WTC11 (cell line): ENCODE measurements at places on chromosomes 1 and 21. TPM values are rescaled to one million over a fixed set of nuclear protein-coding genes. Genes with fewer than 3 reads are reported as not detected.

Gene TOE1
- 7.4 to 10.9 TPM (median 10.0 TPM) in 3 replicates for total RNA-seq

Gene WNT2B
- total RNA-seq, result 1.0 to 1.2 TPM (median 1.0 TPM) in 3 replicates

Gene RSPH1
- total RNA-seq, result 0.11 to 0.30 TPM (median 0.16 TPM) in 3 replicates

Gene S1PR1
- 3.2 to 3.4 TPM (median 3.2 TPM) in 3 replicates for total RNA-seq

Gene DLGAP3
- 8.2 to 11.3 TPM (median 9.7 TPM) in 3 replicates for total RNA-seq

Gene PLCH2
- total RNA-seq, result 0.05 to 0.18 TPM (median 0.17 TPM) in 3 replicates

Gene MYCL
- total RNA-seq, result 31.0 to 32.6 TPM (median 32.2 TPM) in 3 replicates

Gene OR10Z1
- total RNA-seq, result not detected in 3 replicates

Gene HPDL
- total RNA-seq, result 24.9 to 44.0 TPM (median 27.8 TPM) in 3 replicates

Gene SHE
- 0.73 to 1.1 TPM (median 0.79 TPM) in 3 replicates for total RNA-seq

Gene AMPD1
- not detected in 3 replicates for total RNA-seq

Gene FCGR3A
- total RNA-seq, result 0.11 to 0.32 TPM (median 0.11 TPM) in 3 replicates

Gene ZNF672
- total RNA-seq, result 34.1 to 37.9 TPM (median 34.6 TPM) in 3 replicates

Gene MFSD2A
- total RNA-seq, result 11.5 to 14.0 TPM (median 12.9 TPM) in 3 replicates

DNA sequence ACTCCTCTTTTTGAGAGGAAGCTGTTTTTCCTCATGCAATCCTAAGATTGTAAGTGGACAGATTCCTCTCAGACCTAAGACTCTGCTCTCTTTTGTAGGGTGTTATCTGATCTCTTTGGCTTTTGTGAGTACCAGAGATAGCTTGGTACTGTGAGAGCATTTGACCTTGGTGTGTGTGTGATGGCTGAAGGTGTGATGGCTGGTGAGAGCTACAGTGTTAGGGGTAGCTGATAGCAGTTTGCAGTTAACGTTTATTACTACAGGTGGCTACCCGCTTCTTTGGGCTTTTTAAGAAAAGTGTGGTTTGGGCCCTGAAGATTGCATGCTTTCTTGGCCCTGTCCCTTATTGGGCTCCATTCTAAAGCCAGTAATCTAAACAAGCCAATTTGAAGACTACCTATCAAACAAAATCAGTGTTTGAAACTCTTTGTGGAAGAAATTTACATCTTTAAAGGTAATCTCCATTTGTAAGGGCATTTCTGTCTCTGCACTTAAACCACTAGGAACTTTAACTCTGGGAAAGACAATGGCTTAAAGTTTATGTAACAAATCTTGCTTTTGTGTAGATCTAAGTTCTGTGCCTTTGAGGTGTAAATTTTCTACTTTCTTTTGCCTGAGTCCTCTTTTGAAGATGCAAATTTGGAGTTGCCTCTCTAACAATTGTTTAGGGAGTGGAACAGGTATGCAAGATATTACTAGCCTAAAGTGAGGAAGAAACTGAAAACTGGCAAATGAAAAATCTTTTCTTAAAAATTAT lies 85.3 kb upstream of the SERBP1 start:
- no peak for DNase-seq

DNA sequence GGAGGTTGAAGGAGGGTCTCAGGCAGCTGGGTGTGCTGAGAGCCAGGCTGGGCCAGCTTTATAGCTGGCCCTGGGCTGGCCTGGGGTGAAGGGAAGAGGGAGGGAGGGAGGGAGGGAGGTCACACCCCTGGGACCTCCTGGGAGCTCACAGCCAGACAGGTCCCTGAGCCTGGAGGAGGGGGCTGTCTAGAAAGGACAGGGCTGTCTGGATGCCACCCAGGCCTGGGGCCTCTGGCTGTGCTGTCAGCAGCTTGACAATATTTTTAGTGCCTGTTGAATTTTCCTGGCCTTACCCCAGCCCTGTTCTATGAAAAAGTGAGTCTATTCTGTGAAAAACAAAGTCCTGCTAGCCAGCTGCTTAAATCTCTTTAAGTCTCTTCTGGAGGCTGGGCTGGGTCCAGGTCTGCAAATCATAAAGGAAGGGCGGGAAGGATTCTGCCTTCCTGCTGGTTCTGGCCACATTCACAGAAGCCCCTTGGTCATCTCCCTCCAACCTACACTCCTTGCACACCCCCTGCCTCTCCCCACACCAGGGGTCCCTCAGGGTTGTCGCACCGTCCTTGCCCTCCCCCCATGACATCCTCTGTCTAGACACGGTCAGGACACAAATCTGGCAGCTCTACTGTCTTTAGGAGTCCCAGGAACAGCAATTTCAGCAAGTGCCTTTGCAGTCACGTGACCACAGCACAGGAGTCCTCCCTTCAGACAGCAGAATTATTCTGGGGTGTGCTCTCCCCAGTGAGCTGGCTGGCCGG lies at the start of gene LEFTY2:
TSS of gene LEFTY2 (minus strand) at position 34 of the 755 bp plus-strand sequence. CDS start 80 bp downstream, outside the sequence.
- DNase-seq, result no peak

- DNase-seq, result no peak
These were observed 257.2 kb downstream of the LRRC7 start for GRCh38 chr1:69824932-69825331.

DNA sequence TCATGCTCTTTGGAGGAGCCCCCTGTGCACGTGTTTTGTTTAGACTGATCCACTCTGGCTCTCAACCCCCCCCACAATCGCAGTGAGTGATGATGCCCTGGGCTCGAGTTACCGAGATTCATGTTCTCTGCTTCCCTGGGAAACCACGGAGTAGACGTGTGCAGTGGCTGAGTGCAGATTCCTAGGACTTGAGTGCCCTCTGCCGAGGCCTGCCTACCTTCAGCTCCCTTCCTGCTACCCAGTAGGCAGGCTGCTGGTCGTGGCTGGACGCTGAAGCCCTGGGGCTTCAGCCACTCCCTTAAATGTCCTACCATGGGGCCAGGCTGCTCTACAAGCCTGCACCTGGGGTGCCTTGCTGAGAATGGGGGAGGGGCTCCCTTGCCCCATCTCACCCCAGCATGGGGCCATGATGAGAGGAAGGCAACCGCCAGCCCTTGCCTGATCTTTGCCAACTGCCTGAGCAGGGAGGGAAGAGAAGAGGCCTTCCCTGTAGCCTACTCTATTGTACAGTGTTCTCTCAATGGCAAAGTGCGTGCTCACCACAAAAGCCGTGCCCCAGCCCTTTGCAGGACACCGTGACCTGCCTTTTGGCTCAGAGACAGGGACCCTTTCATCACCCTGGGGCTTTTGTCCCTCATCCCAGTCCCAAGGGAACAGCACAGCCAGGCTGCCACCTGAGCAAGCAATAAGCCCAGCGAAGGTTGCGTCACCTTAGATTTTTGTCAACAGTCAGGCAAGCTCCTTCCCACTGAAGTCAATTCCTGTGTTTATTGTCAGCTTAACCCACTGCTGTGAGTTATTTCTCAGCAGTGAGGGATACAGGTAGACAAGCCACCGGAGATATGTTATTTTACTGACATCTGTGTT lies 4.1 kb upstream of the GRIK3 start:
- peak; percentile 38 for DNase-seq

- no peak for DNase-seq
These were observed 150.2 kb downstream of the PRDM16 start for GRCh38 chr1:3219005-3219790.

DNA sequence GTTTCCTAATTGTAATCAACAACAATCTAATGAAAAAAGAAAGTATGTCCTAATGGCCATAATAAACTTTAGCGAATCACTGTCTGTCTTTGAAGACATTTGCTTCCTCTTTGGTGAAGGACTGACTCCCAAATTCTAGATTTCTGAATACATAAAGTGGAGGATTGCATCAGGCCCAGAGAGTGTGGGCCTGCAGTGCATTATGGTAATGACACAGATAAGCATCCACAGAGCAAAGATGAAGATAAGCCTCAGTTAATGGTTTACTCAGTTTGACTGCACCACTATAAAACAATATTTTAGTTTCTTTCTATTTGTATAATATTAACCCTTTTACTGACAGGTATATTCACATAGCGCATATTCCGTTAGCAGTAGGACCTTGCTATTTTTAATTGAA lies 365.5 kb downstream of the KCTD3 start:
- DNase-seq, result no peak

GRCh38 chr1:200795156-200795555 lies 56.5 kb downstream of the CAMSAP2 start:
- DNase-seq, result no peak

DNA sequence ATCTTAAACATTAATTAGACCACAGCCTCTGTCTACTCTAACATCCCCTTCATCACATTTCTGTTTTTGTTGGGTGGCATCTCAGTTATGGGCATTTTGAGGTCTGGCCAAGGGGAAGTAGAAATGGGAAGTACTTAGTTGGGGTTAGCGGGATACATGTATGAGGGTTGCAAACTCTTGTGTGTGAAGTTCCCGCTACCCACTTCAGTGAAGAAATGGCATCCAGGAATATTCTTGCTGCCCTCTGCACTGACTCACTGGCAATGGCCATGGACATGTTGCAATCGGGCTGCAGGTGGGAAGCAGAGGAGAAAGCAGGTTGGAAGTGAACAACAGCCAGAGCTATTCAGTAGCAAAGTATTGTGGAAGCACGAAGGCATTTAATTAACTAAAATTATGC lies 7.4 kb downstream of the CD48 start:
- DNase-seq, result no peak

GRCh38 chr1:244710474-244711062 lies 57.6 kb downstream of the DESI2 start:
- DNase-seq, result no peak

- DNase-seq, result no peak
These were observed 145.5 kb downstream of the TIAM1 start for GRCh38 chr21:31198575-31198974.

- DNase-seq, result no peak
These were observed 7.4 kb downstream of the COP1 start for GRCh38 chr1:176199707-176200106.

DNA sequence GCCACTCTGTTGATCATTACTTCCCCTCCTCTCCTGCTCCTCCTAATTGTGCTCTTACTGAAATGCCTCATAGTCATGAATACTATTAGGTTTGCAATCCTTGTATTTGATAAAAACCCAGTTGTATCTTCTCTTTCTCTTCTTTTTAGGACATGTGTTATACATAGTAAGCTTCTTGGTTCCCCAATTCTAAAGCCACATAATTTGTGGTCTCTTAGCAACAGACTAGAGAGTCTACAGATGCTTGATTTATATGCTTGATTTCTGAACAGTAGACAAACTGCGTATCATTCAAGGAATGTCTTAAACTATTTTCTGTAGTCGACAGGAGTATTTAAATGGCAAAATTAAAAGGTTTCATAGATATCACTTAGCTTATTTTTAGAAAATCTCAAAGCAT lies 1598.9 kb downstream of the PLA2G4A start:
- no peak for DNase-seq

DNA sequence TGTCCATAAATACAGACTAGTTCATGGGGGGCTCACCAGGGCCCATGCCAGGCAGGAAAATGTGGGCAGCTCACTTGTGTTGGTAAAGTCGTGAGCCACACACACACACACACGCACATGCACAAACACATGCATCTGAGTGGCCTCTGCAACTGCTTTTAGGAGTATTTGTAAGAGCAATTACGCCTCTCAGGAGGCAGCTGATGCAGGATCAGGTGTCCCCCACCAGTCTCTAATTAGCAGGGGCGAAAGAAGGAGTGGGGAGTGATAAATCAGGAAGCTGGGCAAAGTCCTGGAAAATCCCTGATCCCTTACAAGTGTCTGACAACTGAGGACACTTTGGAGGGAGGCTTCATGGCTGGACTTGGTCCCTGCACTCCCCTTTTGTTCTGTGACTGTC lies 5.7 kb upstream of the IVL start:
- no peak for DNase-seq

GRCh38 chr1:17045150-17045549 lies 8.7 kb downstream of the SDHB start:
- no peak for DNase-seq

- no peak for DNase-seq
These were observed 12.2 kb upstream of the ACADM start for GRCh38 chr1:75712306-75712705.
